Activated CD4-positive, alpha-beta memory T cell treated with anti-CD3 and anti-CD28 coated beads, Interleukin-2, amount 10 ng/mL, durations not matched to agents 7 days and 5 days (primary cell): ENCODE measurements at places on chromosomes 3 and 15.

DNA sequence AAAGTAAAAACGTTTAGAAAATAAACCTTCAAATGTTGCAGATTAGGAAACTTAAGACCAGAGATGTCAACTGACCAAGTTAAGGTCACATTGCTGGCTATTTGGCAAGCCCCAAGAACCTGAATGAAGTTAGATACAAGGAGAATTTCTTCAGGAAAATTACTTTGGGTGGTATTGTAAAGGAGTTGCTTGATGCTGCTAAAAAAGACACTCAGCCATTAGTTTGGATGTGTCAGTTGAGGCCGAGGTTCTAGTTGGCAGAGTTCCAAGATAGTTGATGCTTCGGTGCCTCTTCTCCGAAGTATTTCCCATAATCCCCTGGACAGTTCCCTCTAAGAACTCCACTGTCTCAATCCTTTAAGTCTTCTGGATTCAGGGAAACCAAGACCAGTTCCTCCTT, 24.3 kb downstream of the SIAH2 start:
- peaks cover 31% of the 10 kb centered on the region for H3K36me3 ChIP-seq
- peak overlapping the region; percentile 44 for H3K27ac ChIP-seq
- H3K4me1 ChIP-seq: peaks cover 66% of the 10 kb centered on the region
- no peaks in the 10 kb centered on the region for H3K27me3 ChIP-seq

DNA sequence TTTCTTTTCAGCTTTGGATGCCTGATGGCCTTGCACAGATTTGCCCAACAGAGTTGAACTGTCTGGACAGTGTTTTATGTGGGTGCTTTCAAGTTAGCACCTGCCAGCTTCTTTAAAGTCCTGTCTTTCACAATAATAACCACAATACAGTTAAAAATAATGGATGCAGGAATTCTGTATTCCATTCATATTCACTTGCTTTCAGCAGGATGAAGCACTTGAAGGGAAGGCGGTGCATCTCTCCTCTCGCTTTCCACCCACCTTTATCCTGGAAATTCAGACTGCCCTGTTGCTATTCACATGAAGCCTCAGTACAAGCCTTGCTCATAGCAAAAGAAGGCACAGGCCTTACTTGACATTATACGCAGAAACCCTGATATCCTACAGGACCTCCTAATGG, 26.5 kb upstream of the GYG1 start:
- no peak overlapping the region for H3K4me3 ChIP-seq
- H3K27ac ChIP-seq: no peak overlapping the region
- no peak for DNase-seq
- H3K4me1 ChIP-seq: no peaks in the 10 kb centered on the region

DNA sequence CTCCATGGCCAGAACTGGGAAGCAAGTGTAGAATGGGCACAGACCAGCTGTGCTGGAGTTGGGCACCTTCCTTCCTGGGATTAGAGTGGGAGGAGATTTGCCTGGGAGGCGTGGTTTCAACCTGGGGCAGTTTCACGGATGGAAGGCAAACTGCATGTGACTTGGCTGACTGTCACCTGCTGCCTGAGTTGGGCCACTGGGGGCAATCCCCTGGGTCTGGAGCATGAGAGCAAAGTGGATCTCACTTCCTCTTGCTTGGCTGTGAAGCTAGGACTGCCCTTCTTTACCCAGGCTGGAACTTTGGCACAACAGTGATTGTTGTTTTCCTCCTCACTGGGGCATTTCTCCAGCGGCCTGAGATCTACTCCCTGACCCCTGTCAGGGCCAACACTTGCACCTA, 1247.0 kb upstream of the EPHA6 start:
- DNase-seq: no peak
- H3K4me3 ChIP-seq: no peak overlapping the region
- no peak overlapping the region for H3K27ac ChIP-seq
- H3K4me1 ChIP-seq: no peaks in the 10 kb centered on the region
- H3K27me3 ChIP-seq: no peaks in the 10 kb centered on the region
- H3K36me3 ChIP-seq: no peaks in the 10 kb centered on the region

GRCh38 chr3:129025108-129025507, 24.0 kb downstream of the EFCC1 start:
- H3K36me3 ChIP-seq: no peaks in the 10 kb centered on the region
- no peak overlapping the region for H3K27ac ChIP-seq
- H3K4me3 ChIP-seq: no peak overlapping the region
- H3K4me1 ChIP-seq: peaks cover 14% of the 10 kb centered on the region
- DNase-seq: no peak

GRCh38 chr3:106184540-106185457, 316.0 kb upstream of the CBLB start:
- no peak for DNase-seq
- H3K27ac ChIP-seq: peak overlapping the region; percentile 69
- peak overlapping the region; percentile 2 for H3K4me3 ChIP-seq
- no peaks in the 10 kb centered on the region for H3K27me3 ChIP-seq
- peaks cover 40% of the 10 kb centered on the region for H3K4me1 ChIP-seq

- H3K36me3 ChIP-seq: peaks cover 63% of the 10 kb centered on the region
- H3K4me3 ChIP-seq: no peak overlapping the region
- peak overlapping the region; percentile 33 for H3K27ac ChIP-seq
- no peak for DNase-seq
- H3K4me1 ChIP-seq: peaks cover 52% of the 10 kb centered on the region
- H3K27me3 ChIP-seq: no peaks in the 10 kb centered on the region
These were observed 49.1 kb downstream of the IL1RAP start for GRCh38 chr3:190562866-190563510.

DNA sequence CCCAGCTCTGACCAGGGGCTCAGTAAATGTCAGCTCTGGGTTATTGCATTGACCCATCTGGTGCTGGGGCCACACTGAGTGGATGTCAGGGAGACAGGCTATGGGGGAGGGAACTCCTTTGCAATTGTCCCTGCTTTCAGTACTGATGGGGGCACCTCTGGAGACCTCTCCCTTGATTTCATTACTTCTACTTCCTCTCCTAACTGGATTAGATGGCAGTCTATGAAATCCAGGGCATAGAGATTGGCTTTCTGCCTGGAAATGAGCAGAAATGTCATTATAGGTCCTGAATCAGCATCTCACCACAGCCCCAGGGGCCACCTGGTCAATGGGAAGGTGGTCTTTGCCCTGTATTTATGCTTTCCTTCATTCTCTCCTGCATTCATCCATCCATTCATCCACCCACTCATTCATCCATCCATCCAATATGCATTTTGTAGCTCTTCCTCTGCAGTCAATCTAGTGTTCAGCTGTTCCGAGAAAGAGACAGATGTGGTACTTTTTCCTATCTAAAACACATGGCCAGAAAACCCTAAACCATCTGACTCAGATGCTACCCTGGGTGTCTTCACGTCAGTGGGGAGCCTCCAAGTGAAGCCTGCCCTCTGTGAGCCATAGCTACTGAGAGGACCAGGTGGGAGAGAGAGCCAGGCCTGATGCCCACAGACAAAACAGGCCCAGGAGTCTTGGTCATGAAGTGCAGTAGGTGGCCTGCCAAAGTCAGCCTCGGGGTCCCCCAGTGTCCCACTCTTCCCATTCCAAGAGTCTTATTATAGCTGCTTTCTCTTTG, 57.1 kb downstream of the CCDC33 start:
- DNase-seq: no peak
- peaks cover 10% of the 10 kb centered on the region for H3K4me1 ChIP-seq
- peaks cover 16% of the 10 kb centered on the region for H3K27me3 ChIP-seq
- no peak overlapping the region for H3K27ac ChIP-seq

- no peak for DNase-seq
- H3K4me3 ChIP-seq: no peak overlapping the region
- no peaks in the 10 kb centered on the region for H3K36me3 ChIP-seq
- peaks cover 14% of the 10 kb centered on the region for H3K27me3 ChIP-seq
These were observed 120.5 kb downstream of the POLR2M start for GRCh38 chr15:57827021-57827420.

GRCh38 chr3:194460566-194460965, 26.2 kb downstream of the ATP13A3 start:
- no peak overlapping the region for H3K27ac ChIP-seq
- H3K36me3 ChIP-seq: peaks cover 24% of the 10 kb centered on the region
- peaks cover 8% of the 10 kb centered on the region for H3K4me1 ChIP-seq
- no peak for DNase-seq
- H3K27me3 ChIP-seq: no peaks in the 10 kb centered on the region

DNA sequence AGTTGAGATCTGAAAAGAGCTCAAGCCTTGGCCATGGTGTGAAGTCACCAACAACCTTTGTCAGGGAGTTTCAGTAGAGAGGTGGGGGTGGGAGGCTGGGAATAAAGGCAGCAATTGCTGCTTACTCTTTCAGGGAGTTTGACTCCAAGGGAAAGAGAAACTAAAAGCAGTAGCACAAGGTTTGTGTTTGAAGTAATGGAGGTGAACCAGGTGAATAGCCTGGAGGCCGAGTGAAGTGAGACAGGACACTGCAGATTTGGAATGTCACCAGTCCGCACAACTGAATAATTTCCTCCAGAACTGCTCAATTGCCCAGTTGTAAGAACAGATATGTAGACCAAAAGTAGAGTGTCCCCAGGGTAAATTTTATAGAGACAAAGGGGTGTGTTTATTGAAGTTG, 44.1 kb downstream of the CD86 start:
- no peaks in the 10 kb centered on the region for H3K27me3 ChIP-seq
- DNase-seq: no peak
- H3K36me3 ChIP-seq: peaks cover 9% of the 10 kb centered on the region

DNA sequence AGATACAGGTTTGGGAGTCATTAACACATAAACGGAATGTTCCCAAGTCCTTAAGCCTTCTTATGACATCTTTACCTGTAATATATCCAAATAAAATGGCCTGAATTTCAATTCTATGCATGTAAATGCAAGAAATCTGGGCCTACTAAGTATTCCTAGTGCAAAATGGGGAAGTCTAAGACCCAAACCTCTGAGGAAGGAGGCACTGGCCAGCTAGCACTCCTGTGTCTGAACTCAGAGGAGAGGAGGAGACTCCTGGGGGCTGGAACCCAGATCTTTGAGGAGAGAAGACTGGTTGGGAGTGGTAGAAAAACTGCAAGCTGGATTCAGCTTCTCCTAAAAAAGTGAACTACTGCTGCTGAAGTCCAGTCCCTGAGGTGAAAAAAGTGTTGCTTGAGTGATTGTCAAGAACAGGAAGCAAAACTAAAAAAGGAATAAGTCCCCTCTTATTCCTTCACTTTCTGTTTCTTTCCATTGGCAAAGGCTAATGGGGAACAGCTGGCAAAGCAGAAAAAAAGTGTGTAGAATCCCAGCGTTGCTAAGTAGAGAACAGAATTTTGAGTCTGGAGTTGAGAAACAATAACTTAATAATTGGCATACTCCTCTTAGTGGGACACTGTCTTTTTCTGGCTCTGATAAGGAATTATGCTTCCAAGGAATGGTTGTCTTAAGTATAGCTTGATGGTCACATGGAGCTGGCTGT, 54.8 kb upstream of the ATP2C1 start:
- no peak for DNase-seq
- H3K27ac ChIP-seq: no peak overlapping the region
- no peaks in the 10 kb centered on the region for H3K4me1 ChIP-seq
- no peaks in the 10 kb centered on the region for H3K36me3 ChIP-seq

GRCh38 chr3:171770689-171771620, 39.3 kb downstream of the PLD1 start:
- H3K27me3 ChIP-seq: peaks cover 9% of the 10 kb centered on the region
- H3K36me3 ChIP-seq: no peaks in the 10 kb centered on the region
- no peak overlapping the region for H3K4me3 ChIP-seq
- H3K4me1 ChIP-seq: no peaks in the 10 kb centered on the region
- no peak for DNase-seq
- no peak overlapping the region for H3K27ac ChIP-seq

- DNase-seq: no peak
- no peaks in the 10 kb centered on the region for H3K4me1 ChIP-seq
- peaks cover 13% of the 10 kb centered on the region for H3K27me3 ChIP-seq
These were observed 5.5 kb downstream of the GRIP2 start for GRCh38 chr3:14534516-14535191.

DNA sequence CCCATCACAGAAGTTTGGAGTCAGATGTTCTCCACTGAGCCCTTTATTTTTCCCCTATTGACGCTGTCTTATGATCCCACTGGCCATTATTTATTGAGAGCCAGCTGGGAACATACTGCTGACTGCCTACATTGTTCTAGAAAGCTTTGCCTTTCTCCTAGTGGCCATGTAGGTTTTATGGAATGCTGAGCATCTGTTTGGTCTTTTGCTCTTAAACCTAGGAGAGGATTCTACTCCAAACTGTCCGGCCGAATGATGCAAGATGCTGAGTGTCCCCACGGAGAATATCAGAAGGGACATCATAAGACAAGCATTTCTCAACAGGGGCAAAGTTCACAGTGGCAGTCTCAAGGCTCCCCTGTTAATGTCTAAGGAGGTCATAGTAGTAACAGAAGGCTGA, 171.4 kb downstream of the ARRDC4 start:
- no peak overlapping the region for H3K4me3 ChIP-seq
- H3K36me3 ChIP-seq: no peaks in the 10 kb centered on the region
- no peak for DNase-seq
- H3K27ac ChIP-seq: no peak overlapping the region
- H3K27me3 ChIP-seq: no peaks in the 10 kb centered on the region

GRCh38 chr3:187146389-187146788, 7.1 kb upstream of the RPL39L start:
- peaks cover 25% of the 10 kb centered on the region for H3K36me3 ChIP-seq
- H3K4me3 ChIP-seq: no peak overlapping the region
- no peak for DNase-seq
- no peak overlapping the region for H3K27ac ChIP-seq
- H3K4me1 ChIP-seq: peaks cover 2% of the 10 kb centered on the region

- peaks cover 8% of the 10 kb centered on the region for H3K4me1 ChIP-seq
- no peak overlapping the region for H3K4me3 ChIP-seq
- no peak for DNase-seq
- no peaks in the 10 kb centered on the region for H3K27me3 ChIP-seq
- no peaks in the 10 kb centered on the region for H3K36me3 ChIP-seq
These were observed 304.5 kb upstream of the NECTIN3 start for GRCh38 chr3:110767156-110767555.

DNA sequence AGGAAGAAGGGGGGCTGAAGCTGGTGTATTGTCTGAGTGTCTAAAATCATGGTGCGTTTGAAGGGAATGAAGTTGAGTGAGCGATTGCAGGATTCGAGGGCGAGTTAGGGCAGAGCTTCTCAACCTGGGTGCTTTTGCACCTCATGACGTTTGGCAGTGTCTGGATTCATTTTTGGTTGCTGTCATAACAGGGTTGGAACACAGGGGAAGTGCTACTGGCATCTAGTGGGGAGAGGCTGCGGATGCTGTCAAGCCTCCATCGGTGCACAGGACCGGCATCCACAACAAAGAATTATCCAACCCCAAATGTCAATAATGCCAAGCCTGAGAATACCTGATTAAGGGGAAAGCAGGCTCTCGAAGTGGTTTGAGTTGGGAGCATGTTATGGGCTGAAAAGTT, 120.0 kb downstream of the SLCO3A1 start:
- H3K27ac ChIP-seq: no peak overlapping the region
- no peak overlapping the region for H3K4me3 ChIP-seq
- DNase-seq: no peak
- H3K36me3 ChIP-seq: no peaks in the 10 kb centered on the region
- H3K27me3 ChIP-seq: no peaks in the 10 kb centered on the region

- no peak overlapping the region for H3K27ac ChIP-seq
- H3K27me3 ChIP-seq: peaks cover 44% of the 10 kb centered on the region
- peaks cover 10% of the 10 kb centered on the region for H3K4me1 ChIP-seq
These were observed 19.5 kb downstream of the PTH1R start for GRCh38 chr3:46897031-46897430.

GRCh38 chr3:149371001-149371722, 6.3 kb downstream of the TM4SF1 start:
- DNase-seq: no peak
- H3K27me3 ChIP-seq: peaks cover 16% of the 10 kb centered on the region
- H3K4me1 ChIP-seq: no peaks in the 10 kb centered on the region
